ENCODE measurements at places on chromosomes 5 and 9.

DNA sequence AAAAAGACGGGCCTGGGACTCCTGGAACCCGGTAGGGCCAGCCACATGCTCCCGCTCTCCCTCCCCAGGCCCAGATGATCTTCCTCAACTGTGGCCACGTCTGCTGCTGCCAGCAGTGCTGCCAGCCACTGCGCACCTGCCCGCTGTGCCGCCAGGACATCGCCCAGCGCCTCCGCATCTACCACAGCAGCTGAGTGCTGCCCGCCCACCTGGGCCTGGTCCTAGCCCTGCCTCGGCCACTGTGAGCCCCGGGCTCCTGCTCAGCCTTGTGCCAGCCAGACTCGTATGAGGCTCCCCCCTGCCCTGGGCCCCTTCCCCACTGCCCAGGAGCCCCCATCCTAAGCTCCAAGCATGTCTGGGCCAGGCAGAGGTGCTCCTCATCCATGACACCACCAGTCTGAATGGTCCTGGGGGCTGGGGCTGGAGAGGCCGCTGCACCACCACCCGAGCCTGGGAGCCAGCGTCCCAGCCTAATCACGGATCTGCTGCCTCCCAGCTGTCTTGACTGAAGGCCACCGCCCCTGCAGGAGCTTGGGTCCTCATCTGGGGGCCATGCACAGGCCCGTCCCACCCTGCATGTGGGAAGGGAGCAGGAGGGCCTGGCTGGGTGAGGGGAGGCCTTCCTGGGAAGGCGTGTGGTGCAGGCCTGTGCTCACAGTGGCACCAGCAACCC lies 51.5 kb downstream of the LRSAM1 start:
- no peak for DNase-seq

DNA sequence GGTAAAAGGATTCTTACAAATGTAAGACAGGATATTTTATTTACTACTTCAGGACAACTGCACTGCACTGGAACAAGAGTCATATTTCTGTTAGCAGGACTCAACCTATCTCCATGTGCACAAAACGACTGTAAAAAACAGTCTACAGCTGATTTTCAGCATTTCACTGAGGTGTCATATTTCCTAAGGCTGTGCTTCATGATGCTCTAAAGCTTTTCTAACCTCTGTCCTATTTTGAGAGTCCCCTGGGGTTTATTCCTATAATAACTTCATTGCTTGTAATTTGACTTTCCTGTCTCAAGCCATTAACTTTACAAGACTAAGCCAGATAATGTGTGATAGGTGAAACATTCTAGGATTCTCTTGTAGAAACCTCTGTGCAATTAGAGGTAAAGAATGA lies 472.3 kb downstream of the HINT1 start:
- DNase-seq, result no peak

GRCh38 chr9:27429436-27429835 lies 94.7 kb upstream of the IFNK start:
- no peak for DNase-seq

DNA sequence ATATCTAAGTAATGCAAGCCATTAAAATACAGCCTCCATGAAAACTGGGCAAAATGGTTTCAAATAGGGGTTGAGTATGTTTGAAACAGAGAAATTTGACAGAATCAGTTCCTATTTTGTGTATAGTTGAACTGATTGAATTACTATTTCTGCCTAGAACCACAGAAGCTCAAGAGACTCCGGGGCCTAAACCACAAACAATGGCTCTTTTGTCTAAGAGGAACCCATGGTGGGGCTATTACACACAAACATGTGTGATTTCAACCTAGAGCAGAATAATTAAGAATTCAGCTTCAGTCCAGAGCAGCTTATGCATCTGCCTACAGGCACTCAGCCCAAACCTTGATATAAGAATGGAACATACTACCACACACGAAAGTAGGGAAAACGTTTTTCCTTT lies 171.2 kb upstream of the MPDZ start:
- DNase-seq, result no peak

GRCh38 chr5:168434746-168435321 lies 51.4 kb upstream of the RARS1 start:
- no peak for DNase-seq

DNA sequence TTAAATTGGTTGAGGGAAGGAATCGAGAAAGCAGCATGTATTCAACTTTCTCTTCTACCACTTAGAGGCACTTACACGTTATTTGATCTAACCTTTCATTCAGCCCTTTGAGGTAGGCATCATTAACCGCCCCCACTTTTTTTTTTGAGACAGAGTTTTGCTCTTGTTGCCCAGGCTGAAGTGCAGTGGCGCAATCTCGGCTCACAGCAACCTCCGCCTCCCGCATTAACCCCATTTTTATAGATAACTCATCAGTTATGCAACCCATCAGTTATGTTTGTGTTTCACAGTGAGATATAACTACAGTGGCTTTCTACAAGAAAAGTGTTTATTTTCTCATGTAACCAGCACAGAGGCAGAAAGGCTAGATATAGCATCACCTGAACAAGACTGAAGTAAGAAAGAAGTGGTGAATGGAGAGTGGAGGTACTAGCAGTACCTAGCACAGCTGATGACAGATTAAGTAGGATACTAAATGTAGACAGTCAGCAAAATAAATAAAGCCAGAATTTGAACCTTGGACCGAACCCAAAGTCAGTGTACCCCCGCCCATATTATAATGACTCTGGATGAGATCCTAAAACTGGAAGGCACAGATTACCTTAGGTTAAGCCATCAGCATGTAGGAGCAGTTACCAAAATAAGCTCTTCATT lies 91.2 kb downstream of the PJA2 start:
- no peak for DNase-seq

GRCh38 chr9:127555840-127556820 lies 55.9 kb upstream of the STXBP1 start:
- peak; percentile 25 for DNase-seq

DNA sequence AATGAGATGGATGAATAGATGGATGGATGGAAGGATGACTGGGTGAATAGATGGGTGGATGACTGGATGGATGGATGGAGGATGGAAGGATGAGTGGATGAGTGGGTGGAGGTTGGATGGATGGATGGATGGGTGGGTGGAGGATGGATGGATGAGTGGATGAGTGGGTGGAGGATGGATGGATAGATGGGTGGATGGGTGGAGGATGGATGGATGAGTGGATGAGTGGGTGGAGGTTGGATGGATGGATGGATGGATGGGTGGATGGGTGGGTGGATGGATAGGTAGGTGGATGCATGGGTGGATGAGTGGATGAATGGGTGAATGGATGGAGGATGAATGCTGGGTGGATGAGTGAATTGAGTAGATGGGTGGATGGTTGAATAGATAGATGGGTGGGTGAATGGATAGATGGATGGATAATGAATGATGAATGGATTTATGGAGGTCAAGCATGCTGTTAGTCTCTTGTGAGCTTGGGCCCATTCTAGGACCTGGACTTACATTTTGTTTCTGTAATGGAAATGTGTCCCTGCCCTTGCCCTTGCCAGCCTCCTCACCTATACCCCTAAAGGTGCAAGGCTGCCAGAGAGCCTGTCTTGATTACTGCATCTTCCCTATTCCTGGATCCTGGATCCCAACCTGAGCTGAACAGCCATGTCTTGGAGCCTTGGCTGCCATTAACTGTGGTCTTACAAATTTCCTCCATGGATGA lies 159.7 kb upstream of the NFIL3 start:
- DNase-seq, result no peak

All from stimulated activated CD8-positive, alpha-beta memory T cell treated with anti-CD3 and anti-CD28 coated beads, Interleukin-4, amount 100 ng/mL, for 1 hour (primary cell).